ENCODE measurements at places on chromosomes 7 and 10. TPM values are rescaled to one million over a fixed set of nuclear protein-coding genes. Genes with fewer than 3 reads are reported as not detected.

- H3K4me3 ChIP-seq = no peak overlapping the region
- H3K4me1 ChIP-seq = no peaks in the 10 kb centered on the region
- no peak for DNase-seq
- H3K27me3 ChIP-seq = no peaks in the 10 kb centered on the region
- peak overlapping the region; percentile 31 for H3K27ac ChIP-seq
- H3K36me3 ChIP-seq = peaks cover 5% of the 10 kb centered on the region
Observed at GRCh38 chr10:26755443-26755903, 58.0 kb downstream of the PDSS1 start.

- no peak for DNase-seq
- no peaks in the 10 kb centered on the region for H3K36me3 ChIP-seq
- H3K27me3 ChIP-seq = peaks cover 100% of the 10 kb centered on the region
- peak overlapping the region; percentile 30 for H3K4me3 ChIP-seq
Observed at GRCh38 chr7:101171442-101171837, 6.1 kb upstream of the VGF start.

DNA sequence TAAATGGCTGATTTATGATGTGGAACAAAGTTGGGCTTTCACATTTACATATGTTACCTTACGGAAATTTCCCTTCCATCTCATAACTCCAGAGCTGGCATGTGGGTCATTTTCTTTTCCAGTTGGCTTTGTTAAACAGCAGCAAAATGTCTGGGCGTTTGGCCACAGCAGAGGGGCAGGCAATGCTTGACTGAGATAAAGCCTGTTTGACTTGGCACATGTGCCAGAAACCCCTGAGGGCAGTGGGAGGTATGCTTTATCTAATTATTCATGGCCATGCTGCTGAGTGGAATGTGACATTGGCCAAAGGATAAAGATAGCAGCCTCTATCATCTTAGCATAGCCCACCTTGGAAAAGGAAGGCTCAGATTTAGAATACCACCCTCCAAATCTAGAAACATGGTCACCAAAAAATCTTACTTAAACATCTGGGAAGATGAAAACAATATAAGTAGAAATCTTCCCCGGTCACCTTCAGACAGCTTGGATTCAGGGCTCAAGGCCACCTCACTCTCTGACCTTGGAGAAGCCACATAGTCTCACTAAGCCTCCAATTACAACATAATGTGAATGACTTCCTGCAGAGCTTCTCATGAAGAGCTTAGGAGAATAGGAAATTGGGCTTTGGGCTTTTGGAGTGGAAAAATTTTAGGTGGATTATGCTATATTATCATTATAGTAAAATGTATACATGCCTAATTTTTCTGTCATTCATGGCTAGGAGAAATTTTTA is 101.5 kb downstream of the GRM3 start:
- no peak overlapping the region for H3K27ac ChIP-seq
- no peak overlapping the region for H3K4me3 ChIP-seq
- H3K4me1 ChIP-seq = no peaks in the 10 kb centered on the region
- no peaks in the 10 kb centered on the region for H3K27me3 ChIP-seq
- DNase-seq = no peak
- H3K36me3 ChIP-seq = no peaks in the 10 kb centered on the region

DNA sequence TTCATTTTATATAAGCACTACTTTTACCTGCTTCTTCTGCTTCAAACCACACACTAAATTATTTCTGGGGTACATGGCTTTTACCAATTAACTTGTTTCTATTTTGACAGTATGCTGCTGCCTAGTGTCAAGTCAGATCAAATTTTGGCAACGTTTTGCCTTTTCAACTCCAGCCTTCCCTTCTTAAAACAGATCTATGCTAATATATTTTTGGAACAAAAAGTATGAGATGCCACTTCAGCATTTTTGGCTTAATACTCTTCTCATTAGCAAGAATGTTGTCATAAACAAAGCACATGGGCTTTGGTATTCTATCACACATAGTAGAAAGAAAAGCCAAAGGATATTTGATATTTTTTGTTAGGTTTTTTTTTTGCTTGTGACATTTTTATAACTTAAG is 47.8 kb downstream of the SPAM1 start:
- no peaks in the 10 kb centered on the region for H3K36me3 ChIP-seq
- DNase-seq = no peak
- no peak overlapping the region for H3K27ac ChIP-seq
- H3K4me3 ChIP-seq = no peak overlapping the region
- H3K4me1 ChIP-seq = peaks cover 10% of the 10 kb centered on the region
- H3K27me3 ChIP-seq = no peaks in the 10 kb centered on the region

GRCh38 chr10:20686015-20686635 is 211.0 kb downstream of the NEBL start:
- no peaks in the 10 kb centered on the region for H3K36me3 ChIP-seq
- H3K27ac ChIP-seq = peak overlapping the region; percentile 89
- H3K27me3 ChIP-seq = no peaks in the 10 kb centered on the region
- no peak for DNase-seq
- peaks cover 31% of the 10 kb centered on the region for H3K4me1 ChIP-seq

DNA sequence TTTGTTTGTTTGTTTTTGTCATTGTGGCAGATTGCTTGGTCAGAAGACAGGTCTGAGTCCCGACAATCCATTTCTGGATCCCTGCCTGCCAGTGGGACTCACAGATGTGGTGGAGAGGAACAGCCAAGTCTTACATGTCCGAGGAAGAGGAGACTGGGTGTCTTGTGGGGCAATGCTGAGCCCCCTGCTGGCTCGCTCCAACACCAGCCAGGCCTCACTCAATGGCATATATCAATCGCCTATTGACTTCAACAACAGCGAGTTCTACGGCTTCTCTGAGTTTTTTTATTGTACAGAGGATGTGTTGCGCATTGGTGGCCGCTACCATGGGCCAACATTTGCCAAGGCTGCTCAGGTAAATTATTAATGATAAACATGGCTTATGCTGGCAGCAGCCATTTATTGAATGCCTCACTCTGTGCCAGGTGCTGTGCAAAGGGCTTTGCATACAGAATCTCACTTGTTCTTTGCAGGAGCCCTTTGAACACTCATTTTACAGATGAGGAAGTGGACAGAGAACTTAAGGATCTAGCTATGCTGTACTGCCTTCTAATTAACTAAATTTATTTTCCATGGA is 33.3 kb downstream of the COX15 start:
- no peaks in the 10 kb centered on the region for H3K4me1 ChIP-seq
- no peaks in the 10 kb centered on the region for H3K27me3 ChIP-seq
- H3K4me3 ChIP-seq = no peak overlapping the region
- DNase-seq = no peak

DNA sequence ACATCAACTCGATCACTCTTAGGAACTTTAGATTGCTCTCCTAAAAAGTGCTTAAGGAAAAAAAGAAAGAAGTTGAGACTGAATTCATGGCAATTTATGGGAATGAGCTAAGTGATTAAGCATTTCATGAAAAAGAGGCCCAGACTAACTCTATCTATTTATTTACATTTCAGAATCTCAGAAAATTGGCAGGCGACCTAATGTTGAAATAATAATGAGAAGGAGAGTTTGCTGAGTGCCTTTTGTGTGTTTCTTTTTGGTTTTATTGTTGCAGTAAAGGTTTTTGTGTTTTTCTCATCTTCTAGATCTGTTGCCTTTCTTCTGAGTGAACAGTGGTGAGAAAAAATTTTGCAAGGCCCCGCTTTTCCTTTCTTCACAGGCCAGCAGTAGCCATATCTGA is 3.8 kb downstream of the GRK5 start:
- peak overlapping the region; percentile 84 for H3K27ac ChIP-seq
- no peak for DNase-seq
- peaks cover 53% of the 10 kb centered on the region for H3K4me1 ChIP-seq
- peak overlapping the region; percentile 3 for H3K4me3 ChIP-seq
- no peaks in the 10 kb centered on the region for H3K36me3 ChIP-seq

DNA sequence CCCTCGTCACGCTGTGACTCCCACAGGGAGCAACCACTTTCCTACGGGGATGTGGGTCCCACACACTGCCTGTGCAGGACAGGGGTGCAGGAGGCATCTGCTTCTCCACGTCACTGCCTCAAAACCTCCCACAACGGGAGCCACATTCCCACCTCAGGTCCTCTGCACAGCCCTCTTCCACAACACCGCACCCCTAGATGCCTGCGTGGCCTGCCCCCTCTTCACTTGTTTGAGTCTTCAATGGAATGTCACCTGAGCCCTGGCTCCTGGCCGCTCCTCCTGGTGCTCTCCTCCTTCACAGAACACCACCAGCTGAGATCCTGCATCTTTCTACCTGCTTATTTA is 73.6 kb downstream of the MAD1L1 start:
- H3K4me3 ChIP-seq = no peak overlapping the region
- H3K27me3 ChIP-seq = no peaks in the 10 kb centered on the region
- peaks cover 13% of the 10 kb centered on the region for H3K36me3 ChIP-seq
- H3K4me1 ChIP-seq = peaks cover 26% of the 10 kb centered on the region
- H3K27ac ChIP-seq = no peak overlapping the region
- DNase-seq = no peak

DNA sequence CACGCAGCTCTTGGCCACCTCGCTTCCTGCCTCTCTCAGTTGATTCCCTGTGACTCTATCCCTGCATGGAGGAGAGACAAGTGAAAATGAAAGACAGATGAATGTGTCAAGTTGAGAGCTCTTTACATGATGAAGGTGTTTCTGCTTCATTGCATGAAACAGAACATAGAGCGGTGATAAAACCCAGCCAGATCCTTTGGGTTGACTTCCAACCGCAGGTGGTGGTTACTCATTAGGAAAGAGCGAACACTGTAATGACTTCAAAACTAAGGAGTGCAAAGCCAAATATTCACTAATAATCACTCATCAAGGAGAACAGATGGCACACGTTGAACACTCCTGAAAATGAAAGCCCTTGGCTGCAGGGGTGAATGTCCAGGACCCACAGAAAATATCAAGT is 31.8 kb upstream of the WDR11 start:
- no peak overlapping the region for H3K27ac ChIP-seq
- H3K36me3 ChIP-seq = no peaks in the 10 kb centered on the region
- H3K4me3 ChIP-seq = no peak overlapping the region
- DNase-seq = no peak

DNA sequence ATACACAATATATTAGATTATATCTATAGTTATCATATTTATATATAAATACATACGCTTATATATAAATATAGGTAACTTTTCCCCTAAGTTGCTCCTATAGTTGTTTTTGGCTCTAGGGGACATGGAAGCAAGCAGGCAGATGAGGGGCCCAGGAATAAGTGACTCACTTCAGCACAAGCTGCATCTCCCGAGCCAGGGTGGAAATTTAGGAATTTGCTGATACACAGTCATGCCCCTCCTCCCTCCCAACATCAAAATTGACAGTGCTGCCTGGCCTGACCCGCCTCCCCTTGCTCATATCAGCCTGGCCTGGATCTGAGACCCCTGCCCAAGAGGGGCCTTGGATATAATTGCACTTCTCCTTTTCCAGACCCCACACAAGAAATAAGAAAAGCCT is 33.8 kb downstream of the MKI67 start:
- no peaks in the 10 kb centered on the region for H3K36me3 ChIP-seq
- DNase-seq = no peak
- no peak overlapping the region for H3K4me3 ChIP-seq
- no peaks in the 10 kb centered on the region for H3K4me1 ChIP-seq
- H3K27me3 ChIP-seq = no peaks in the 10 kb centered on the region

GRCh38 chr7:44377681-44378421 is 52.5 kb upstream of the CAMK2B start:
- H3K4me3 ChIP-seq = no peak overlapping the region
- H3K4me1 ChIP-seq = no peaks in the 10 kb centered on the region
- no peaks in the 10 kb centered on the region for H3K36me3 ChIP-seq
- H3K27ac ChIP-seq = no peak overlapping the region
- DNase-seq = no peak

Gene LRRC27
- 15.2 TPM for total RNA-seq

Gene UNCX
- total RNA-seq = not detected

Gene CACNB2
- 13.0 TPM for total RNA-seq

Gene SPRN
- 0.50 TPM for total RNA-seq

Gene LEP
- total RNA-seq = not detected

Gene ZNF716
- not detected for total RNA-seq

Gene ICA1
- total RNA-seq = 6.8 TPM
